Stimulated activated CD4-positive, alpha-beta T cell treated with anti-CD3 and anti-CD28 coated beads, Interleukin-12 subunit alpha, Interleukin-12 subunit beta, amount 100 ng/mL, for 24 hours (primary cell): ENCODE measurements at places on chromosomes 3 and 15.

- DNase-seq, result no peak
Measured at GRCh38 chr3:182349951-182350517, 443.3 kb upstream of the ATP11B start.

DNA sequence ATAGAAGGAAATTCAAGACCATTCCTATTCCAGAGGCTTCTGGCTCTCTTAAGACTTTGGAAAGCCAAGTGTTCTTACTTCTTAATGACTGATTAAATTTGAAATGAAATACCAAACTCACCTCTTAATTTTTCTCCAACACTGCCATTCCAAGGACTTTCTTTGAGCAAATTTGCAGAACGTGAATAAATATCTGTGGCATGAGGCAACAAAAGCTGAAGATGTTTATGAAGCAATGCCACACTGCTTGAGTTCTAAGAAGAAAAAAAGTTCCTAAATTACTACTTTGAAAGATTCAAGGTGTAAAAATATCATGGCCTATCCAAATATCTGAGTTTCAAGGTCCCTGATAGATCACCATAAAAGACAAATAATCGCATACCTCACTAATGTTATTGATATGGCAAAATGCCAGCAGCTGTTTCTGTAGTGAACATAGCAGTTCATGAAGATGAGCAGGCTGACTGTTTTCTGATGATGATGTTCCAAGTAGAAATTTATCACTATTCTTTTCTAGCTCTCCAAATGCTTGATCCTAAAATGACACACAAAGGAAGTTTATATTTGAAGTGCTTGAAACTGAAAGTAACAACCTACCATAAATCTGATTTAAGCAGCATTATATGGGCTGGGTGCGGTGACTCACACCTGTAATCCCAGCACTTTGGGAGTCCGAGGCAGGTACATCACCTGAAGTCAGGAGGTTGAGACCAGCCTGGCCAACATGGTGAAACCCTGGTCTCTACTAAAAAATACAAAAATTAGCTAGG is 104.4 kb downstream of the HERC1 start:
- peak; percentile 8 for DNase-seq

DNA sequence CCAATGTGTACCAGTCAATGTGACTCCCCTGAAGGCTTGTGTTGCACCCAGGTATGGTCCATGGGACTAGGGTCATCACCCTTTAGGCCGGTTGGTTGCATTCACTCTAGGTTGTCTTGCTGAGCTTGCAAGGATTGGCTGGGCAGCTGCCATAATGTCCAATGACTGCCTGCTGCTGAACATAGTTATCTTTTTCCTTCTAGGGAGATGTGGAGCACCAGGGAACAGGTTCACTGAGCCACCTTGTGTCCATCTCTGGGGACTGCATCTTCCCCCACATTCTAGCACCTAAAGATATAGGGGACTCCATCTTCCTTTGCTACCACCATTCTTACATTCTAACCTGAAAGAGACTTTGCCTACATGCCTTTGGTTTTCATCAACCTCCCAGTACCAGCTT is 580.4 kb upstream of the TBL1XR1 start:
- DNase-seq, result peak; percentile 17

- DNase-seq, result no peak
Measured at GRCh38 chr3:18149386-18149785, 275.8 kb downstream of the SATB1 start.

- DNase-seq, result no peak
Measured at GRCh38 chr3:110677506-110677905, 394.1 kb upstream of the NECTIN3 start.

DNA sequence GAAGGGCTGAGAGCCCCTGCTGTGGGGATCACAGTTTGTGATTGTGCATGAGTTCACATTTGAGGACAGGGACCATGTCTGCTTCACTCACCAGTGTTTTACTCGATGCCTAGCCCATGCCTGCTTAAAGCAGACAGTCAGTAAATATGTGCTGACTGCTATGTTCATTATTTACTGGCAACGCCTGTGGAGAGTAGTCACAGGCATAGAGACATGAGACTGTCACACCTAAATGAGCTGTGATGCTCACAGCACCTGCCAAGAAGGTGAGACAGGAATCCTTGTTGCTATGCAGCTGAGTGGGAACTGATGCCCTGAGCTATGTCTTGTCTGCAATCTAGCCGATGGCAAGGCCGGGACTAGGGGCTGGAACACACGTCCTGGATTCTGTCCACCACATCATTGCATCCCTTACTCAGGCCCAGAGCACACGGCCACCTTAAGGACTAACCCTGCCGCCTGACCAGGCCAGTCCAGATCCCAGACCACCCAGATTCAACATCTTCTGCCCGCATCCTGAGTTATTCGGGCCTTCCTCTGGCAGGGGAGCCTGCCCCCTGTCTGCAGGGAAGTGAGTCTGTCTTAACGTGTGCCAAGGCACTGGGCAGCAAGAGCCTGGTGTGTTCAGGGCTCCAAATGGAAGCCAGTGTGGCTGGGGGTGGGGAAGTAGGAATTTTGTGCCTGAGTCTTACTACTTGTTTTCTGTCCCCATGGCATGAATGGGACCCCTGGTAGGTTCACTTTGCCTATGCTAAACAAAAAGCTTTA is 44.8 kb downstream of the FGD5 start:
- no peak for DNase-seq

- DNase-seq, result no peak
Measured at GRCh38 chr15:98383571-98383970, 264.8 kb upstream of the IGF1R start.

DNA sequence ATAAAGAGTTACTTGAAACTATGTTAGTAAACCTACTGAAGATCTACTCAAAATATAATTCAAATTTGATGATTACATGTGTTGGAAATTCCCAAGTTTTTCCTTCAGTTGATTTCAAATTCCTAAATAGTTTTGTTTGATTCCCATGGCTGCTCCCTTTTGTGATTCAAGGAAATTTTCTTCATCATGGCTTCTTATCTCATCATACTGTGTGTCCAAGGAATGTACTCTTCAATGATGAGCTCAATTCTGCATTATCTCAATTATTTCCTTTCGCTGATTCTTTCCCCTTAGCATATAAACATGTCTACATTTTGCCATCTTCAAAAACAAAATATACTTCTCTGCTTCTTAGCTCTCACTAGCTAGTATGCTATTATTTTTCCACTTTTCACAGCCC is 460.4 kb upstream of the NAALADL2 start:
- DNase-seq, result no peak

DNA sequence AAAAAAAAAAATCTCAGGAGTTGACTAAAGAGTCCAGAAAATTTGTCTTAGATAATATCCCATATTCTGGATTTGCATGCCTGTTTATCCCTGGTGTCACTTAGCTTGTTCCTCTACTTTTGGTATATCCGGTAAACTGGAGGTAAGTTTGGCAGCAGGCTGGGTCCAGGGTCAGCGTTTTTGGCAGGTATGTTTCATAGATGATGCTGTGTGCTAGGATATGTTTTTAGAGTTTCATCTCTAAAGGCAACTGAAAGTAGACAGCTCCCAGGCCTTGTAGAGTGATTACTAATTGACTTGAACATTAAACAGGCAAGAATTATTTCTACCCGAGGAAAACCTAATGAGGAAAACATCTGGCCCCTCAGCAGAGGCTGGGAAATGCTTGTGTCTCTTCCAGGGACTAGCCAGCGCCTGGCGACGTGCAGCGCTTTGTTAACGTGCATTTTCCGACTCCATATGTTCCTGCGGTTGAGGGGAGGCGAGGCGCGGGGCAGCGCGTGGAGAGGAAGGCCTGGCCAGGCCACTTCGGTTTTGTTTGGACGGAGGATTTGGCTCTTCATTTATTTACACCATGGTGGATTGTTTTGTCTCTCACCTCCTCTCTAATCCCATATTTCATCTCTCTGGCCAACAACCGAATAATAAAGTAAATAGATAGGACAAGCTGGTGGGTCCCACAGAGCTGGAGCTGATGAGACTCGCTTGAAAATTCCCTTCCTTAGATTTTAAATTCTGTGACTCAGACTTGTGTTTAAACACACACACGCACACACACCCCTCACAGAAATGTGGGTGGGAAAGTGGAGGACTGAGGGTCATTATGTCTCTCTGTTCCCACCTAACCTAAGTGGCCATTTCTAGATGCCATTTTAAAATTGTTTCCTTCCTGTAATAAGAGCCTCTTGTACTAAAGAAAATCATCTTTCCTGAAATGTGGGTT is 65.3 kb downstream of the ASB7 start:
- no peak for DNase-seq

DNA sequence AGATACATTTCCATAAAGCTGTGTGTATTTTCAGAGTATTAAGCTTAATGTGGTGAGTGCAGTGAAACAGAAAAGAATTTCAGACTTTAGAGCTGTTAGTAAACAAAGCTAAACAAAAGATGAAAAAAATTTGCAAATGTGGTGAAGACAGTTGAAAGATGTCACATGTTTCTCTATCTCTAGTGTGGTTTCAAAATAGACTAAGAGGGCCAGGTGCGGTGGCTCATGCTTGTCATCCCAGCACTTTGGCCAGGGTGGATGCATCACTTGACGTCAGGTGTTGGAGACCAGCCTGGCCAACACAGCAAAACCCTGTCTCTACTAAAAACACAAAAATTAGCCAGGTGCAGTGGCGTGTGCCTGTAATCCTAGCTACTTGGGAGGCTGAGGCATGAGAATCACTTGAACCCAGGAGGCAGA is 466.0 kb upstream of the NR2F2 start:
- DNase-seq, result no peak

DNA sequence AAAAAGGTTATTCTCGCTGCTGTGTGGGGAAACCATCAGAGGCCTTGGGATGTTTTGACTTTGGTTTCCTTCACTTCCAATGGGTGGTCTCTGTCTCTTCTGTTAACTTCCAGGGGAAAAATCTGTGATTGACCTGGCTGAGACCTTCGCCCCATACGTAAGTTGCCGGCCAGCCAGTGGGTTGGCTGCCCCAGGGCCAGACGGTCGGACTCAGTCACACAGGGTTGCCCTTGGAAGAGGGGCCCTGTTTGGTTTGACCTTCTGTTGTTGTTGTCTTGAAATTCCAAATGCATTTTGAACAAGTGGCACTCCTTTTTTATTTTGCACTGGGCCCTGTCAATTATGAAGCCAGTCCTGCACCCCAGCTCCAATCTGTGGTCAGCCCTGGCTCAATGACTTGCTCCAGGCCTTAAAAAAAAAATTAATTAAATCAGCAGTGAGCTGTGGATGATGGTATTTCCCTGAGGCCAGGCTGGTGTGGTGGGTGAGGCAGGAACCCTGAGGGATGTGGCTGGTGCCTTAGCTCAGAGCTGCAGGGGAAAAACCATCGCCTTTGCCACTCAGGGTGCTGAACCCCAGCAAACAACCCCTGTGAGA is 4.5 kb downstream of the FAM107A start:
- no peak for DNase-seq

GRCh38 chr15:43251185-43251870 is 15.4 kb downstream of the TGM5 start:
- DNase-seq, result no peak

DNA sequence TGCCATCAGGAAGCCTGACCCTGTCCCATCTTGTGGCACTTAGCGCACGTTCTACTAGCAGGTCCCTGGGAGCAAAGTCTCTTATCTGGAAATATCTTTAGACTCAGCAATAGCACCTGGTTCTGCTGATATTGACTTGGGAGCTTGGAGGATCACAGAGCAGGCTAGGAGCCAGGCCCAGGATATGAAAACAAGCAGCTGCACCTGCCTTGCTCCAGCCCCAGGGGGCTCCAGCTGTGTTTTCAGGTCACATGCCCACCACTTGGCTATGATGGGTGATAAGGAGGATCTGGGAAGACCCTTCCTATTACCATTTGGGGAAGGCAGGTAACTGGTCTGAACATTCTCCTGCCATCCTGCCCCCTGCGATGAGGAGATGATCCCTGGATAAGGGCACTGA is 87.8 kb downstream of the C3orf70 start:
- DNase-seq, result no peak

GRCh38 chr3:167723872-167724271 is 10.8 kb downstream of the PDCD10 start:
- no peak for DNase-seq

DNA sequence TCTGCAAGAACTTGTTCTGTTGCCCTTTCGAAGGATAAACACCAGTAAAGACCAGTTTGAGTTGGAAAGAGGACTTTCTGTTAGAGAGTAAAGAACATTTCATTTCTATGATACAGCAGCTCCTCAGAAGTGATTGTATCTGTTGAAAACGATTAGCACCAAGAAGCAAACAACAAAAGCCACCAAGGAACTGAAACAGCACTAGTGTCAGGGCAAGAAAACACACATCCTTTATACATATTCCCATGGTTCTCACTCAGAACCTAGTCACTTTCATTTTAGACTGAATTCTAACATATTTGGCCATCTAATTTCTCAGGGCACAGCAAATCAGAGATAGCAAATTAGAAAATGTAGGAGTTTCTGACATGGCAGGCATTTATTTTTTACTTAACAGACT is 116.1 kb downstream of the ATP1B3 start:
- DNase-seq, result no peak

- peak; percentile 12 for DNase-seq
Measured at GRCh38 chr3:53162672-53163443, 1.8 kb downstream of the PRKCD start.

- DNase-seq, result no peak
Measured at GRCh38 chr3:149151843-149152242, 22.4 kb downstream of the HPS3 start.

- no peak for DNase-seq
Measured at GRCh38 chr3:43515208-43515917, 106.4 kb downstream of the ANO10 start.

- DNase-seq, result peak; percentile 65
Measured at GRCh38 chr3:197002701-197003454, 26.7 kb downstream of the MELTF start.
